NCI-H460 (cell line): ENCODE measurements at places on chromosomes 4 and X.

- DNase-seq, result no peak
These were observed 15.3 kb downstream of the TKTL1 start for GRCh38 chrX:154310616-154311536.

DNA sequence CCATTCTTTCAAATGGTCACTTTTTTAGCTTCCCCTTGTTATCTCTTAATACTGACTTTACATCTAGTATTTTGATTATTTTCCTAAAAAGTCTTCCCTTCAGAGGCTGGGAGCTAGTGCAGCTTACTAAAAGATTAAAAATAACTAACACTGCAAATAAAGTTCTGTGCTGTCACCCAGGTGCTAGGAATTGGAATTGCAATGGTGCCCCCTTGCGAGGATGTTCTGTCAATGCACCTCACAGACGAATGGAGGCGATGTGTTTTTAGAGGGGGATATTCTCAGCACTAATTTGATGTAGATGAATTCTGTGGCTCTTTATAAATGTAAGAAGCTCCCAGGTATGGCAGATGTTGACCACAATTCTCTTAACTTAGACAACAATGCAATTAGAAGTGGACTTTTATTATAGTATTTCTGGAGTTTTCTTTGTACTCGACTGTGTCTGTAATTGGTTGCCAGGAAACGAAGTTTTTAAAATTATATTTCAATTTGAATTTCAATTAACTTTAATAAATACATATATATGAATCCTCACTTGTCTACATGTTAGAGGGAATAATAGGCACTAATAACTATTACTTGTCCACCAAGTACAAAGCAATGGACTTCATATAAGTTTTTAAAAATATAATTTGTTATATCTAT is 22.0 kb upstream of the SMIM31 start:
- peak; percentile 52 for DNase-seq

- DNase-seq, result no peak
These were observed 57.2 kb downstream of the FBXW7 start for GRCh38 chr4:152478461-152479237.

- no peak for DNase-seq
These were observed 53.2 kb downstream of the MTM1 start for GRCh38 chrX:150621652-150622051.

DNA sequence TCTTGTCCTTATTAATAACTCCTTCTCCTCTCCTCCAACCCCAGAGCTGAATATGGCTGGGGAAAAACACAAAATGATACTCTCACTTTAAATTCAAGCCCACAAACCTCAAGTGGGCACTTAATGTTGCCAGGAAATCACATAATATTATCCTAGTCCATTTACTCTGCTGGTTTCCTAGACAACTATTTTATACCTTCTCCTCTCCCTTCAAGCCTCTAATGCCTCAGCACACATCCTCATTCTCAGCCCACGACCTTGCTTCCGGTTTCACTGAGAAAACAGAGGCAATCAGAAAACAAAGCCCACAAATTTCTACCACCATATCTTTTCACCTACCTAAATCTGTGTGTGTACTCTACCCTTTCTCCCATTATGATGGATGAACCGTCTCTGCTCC is 12.1 kb upstream of the CLCN5 start:
- DNase-seq, result no peak

DNA sequence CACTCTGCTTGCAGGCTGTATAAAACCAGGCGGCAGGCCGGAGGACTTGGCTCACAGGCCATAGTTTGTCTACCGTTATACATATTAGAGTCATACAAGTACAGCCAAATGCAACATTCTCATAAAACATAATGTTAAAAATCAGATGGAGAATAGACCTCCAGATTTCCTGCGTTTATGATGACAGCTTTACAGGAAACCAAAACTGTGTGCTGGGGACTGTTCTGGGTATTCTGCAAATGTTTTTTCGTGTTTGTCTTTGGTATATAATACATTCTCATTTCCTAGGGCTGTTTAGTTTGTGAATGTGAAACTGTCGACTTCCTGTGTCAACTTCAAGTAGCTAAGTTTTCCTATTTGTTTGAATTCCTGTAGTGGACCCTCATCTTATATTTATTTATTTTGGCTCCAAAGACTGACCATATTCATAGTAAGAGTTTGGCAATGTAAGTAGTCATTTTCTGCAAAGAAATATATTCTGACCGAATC is 79.5 kb upstream of the FAM9C start:
- DNase-seq, result peak; percentile 46

DNA sequence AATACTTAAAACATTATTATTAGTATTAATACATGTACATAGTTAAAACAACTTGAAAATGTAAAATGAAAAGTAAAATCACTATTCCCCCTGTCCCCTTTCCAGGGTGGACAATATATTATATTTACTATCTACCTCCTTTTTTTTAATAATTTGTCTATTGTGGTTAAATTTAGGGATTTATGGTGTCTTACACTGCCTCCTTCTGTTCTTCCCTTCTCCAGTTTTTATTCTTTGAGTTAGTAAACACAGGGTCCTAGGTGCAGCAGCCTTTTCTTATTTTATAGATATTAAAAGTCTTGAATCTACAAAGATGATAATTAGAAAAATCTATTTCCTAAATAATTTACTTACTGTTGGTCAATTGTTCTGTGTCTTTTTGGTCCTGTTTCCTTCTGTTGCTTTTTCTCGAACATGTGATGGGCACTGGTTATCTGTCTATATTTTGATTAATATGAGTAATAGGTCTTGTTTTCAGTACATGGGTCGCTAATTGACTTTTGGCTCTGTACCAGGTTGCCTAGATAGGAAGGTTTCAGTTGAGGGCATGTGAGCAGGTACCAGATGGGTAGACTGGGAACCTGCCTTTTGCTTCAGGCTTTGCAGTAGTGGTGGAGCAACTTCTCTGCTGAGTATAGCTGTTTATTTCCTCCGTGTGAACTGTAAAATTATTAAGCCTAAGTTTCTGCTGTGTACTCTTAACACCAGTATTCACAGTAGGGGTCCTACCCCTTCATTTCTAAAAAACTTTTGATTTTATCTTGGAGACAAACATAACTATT is 1.1 kb downstream of the NUDT9 start:
- DNase-seq, result no peak

- DNase-seq, result no peak
These were observed 58.4 kb upstream of the CCDC149 start for GRCh38 chr4:24971192-24971591.

GRCh38 chr4:181020456-181020855 is 1222.7 kb upstream of the TENM3 start:
- DNase-seq, result no peak

GRCh38 chrX:107480272-107480671 is 30.8 kb downstream of the FRMPD3 start:
- no peak for DNase-seq

DNA sequence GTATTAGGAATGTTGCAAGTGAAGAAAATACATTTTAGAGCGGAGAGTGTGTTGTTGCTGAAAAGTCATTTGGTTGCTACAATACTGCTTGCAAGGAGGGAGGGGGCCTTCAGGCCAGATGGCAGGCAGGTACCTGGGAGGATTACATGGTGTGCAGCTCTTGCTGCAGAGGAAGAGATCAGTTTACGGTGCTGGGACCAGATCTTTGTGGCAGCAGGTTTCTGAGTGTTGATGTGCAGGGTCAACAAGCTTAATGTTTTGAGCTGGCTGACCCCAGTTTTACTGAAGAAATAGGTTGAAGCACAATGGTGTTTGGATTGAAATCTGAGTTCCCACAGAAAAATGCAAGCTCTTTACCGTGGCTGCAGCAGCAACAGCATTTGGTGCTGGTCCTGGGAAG is 96.4 kb upstream of the DDIT4L start:
- no peak for DNase-seq

GRCh38 chrX:99394456-99394855 is 1015.6 kb downstream of the PCDH19 start:
- DNase-seq, result no peak

DNA sequence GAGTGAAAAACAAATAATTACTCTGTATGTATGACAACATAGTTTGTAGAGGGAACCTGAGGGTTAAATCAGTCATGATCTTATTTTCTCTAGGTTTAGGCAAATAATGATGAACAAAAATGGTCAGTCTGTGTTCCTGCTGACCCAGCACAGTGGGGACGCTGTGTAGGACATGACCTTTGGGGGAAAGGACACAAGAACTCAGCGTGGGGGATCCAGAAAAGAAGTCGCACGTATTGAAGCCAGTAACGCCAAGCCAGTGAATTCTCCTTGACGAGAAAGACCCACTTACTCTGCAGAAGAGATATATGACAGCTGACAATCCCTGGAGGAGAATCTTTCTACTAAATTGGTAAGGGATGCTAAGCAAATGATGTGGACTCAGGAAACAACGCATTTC is 36.6 kb downstream of the HELT start:
- DNase-seq, result no peak
